Bronchus fibroblast of lung (primary cell): ENCODE measurements at places on chromosomes 2 and 18. TPM values are rescaled to one million over a fixed set of nuclear protein-coding genes. Genes with fewer than 3 reads are reported as not detected.

The PDCD1 gene
- not detected in 2 replicates for total RNA-seq

The PDE11A gene
- not detected in 2 replicates for total RNA-seq

The SLC5A7 gene
- total RNA-seq, result not detected in 2 replicates

The RMND5A gene
- 7.1 and 8.1 TPM in 2 replicates for total RNA-seq

The ZNF892 gene
- total RNA-seq, result 2.2 and 2.8 TPM in 2 replicates

The THSD7B gene
- total RNA-seq, result not detected in 2 replicates

The SCN2A gene
- 1.0 and 1.2 TPM in 2 replicates for total RNA-seq

The RFTN2 gene
- total RNA-seq, result 3.5 and 3.7 TPM in 2 replicates

The UNC80 gene
- not detected in 2 replicates for total RNA-seq

The ITM2C gene
- total RNA-seq, result 65.1 and 72.7 TPM in 2 replicates

The EVA1A gene
- total RNA-seq, result 28.4 and 28.7 TPM in 2 replicates

The MORN2 gene
- 19.0 and 27.9 TPM in 2 replicates for total RNA-seq

The BOLL gene
- total RNA-seq, result not detected in 2 replicates

The RSAD2 gene
- under 0.01 TPM in 1 of 2 replicates, not detected in the other for total RNA-seq

The AGPS gene
- 27.8 and 33.8 TPM in 2 replicates for total RNA-seq

The SERPINB13 gene
- not detected in 2 replicates for total RNA-seq

The MYL1 gene
- not detected in 2 replicates for total RNA-seq
